ENCODE measurements at places on chromosomes 11 and 22.
A peak's percentile ranks its signal among the peaks of the same experiment; 100 is the strongest.

DNA sequence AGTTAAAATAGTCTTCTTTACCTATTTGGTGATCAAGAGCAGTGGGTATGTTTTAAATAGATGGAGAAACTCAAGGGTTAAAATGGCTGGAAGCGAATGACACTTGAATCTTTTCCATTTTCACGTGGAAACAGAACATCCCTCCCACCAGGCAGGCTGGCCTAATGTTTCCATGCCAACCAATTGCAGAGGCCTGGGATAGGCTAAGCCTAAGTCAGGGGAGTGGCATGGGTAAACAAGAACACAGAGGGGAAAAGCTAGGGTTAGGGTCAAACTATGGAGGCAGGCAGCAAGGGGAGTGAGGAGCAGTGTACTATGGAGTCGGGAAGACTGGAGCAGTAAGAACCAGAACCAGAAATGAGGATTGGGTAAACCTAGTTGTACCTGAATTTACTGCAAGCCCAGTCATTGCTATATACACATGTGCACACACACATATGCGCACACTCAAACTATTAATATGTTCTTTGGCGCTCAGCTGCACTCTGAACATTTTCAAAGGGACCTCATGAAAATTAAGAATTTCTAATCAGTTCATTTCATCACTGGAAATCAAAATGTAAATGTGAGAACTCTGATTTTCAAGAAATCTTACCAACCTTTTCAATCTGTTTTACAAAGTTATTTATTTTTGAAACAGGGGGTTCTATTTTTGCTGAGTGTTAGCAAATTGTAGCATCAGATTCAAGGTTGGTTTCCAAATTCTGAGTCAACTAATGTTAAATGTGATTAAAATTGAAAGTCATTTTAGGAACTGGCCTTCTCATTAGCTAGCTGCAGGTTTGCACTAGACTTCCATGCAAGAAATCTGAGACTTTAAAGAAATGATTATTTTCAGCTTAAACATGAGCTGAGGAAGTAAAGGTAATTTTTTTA lies 327.0 kb upstream of the CCDC90B start:
- DNase-seq: peak; percentile 17

GRCh38 chr11:111363985-111364384 lies 15.1 kb downstream of the POU2AF1 start:
- no peak for DNase-seq

DNA sequence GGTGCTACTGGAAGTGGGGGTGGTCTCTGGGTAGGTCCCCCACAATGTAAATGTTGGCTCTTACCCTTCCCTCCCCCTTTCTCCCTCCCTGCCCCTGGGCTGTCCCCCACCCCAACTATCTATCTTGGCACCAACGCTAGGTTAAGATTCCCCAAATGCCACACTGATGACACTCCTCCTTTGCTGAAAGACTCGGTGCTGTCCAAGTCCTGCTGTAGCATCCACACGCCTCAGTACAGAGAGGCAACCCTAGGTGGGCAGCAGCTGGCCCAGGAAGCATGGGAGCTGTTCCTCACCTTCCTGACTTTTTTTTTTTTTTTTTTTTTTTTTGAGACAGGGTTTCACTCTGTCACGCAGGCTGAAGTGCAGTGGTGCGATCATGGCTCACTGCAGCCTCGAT lies 3.4 kb upstream of the KCTD17 start:
- DNase-seq: no peak

DNA sequence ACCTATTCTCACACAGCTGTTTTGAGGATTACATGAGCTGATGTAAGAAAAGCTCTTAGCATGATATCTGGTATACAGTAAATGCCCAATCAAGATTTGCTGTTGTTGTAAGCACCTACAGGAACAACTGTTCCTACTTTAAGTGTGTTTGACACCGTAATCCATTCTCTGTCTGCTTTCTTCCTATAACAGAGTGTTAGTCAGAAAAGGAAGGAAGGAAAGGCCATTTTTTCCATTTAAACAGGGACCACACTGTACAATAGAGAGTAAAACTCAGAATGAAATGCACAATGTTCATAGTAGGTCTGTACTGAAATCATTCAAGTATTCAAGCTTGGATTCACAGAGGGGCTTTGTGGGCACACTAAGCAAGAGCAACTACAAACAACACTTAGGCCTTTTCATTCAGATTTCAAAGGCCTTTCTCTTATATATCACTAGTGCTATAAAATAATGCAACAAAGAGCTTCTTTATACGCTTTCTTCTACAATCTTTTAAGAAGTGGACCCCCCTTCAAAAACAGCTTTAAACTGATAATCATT lies 21.5 kb downstream of the MTCH2 start:
- no peak for DNase-seq

- no peak for DNase-seq
Observed at GRCh38 chr22:44645531-44645930, 56.5 kb upstream of the PRR5 start.

GRCh38 chr11:70603756-70604211 lies 205.5 kb downstream of the CTTN start:
- DNase-seq: no peak

GRCh38 chr11:11931461-11932055 lies 76.9 kb downstream of the DKK3 start:
- peak; percentile 48 for DNase-seq

All from cerebellum (tissue), 4 donors.